ENCODE measurements at places on chromosomes 2 and 18. TPM values are rescaled to one million over a fixed set of nuclear protein-coding genes. Genes with fewer than 3 reads are reported as not detected.

GRCh38 chr2:60602388-60602787 lies 48.9 kb upstream of the BCL11A start:
- H3K36me3 ChIP-seq: no peaks in the 10 kb centered on the region
- H3K4me1 ChIP-seq: peaks cover 8% of the 10 kb centered on the region
- no peaks in the 10 kb centered on the region for H3K27me3 ChIP-seq

DNA sequence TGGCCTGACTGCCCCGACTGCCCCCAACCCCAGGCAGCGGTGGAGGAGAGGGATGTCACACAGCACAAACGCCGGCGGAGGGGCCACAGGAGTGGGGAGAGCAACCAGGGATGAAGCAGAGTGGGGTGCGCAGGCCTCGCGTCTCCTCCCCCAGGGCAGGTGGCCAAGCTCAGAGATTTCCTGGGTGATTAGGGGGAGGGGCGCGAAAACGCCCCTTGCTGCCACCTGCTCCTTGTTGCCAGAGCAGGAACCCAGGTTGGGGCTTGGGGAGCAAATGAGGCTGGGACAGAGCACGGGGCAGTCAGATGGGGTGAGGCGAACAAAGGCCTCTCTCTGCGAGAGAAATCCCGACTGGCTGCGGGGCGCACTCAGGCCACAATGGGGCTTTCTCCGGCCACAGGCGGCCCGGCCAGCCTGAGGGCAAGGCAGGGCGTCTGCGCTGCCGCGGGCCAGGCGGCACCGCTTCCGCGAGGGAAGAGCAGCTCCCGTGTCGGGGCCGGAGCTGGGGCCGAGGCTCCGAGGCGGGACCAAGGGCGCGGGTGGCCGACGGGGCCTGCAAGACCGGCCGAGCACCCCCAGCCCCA lies 11.5 kb downstream of the TEX44 start:
- H3K4me3 ChIP-seq: peak overlapping the region; percentile 51
- no peaks in the 10 kb centered on the region for H3K27me3 ChIP-seq
- peak overlapping the region; percentile 98 for H3K27ac ChIP-seq
- peak; percentile 86 for DNase-seq
- peaks cover 35% of the 10 kb centered on the region for H3K4me1 ChIP-seq
- H3K36me3 ChIP-seq: no peaks in the 10 kb centered on the region

DNA sequence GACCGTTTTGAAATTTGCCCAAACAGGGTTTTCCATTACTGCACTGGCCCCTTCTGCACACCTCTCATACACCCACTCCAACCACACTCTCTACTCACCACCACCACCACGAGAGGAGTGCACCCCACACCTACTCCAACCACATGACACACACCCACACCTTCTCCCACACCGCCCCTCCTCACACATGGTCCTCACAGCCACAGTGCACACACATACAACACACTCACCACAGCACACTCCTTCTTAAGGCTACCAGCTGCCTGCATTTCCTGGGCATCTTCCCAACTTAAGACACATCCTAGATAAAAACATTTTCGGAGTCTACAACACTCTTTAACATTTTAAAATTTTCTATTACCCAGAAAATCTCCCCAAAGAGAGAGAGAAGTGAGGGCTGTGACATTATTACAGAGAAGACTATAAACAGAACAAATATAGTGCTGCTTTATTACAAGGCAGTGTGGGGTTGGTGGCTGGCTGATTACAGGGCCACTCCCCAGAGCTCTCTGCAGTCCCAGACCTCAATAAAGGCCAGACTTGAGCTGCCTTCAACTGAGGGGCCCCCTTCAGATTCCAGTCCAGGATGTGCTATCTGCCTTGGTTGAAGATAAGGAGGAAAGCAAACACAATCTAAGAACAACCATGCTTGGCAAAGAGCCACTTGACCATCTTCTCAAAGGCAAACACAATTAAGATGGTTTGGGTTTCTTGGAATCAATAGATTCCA lies 36.1 kb downstream of the NHEJ1 start:
- no peaks in the 10 kb centered on the region for H3K27me3 ChIP-seq
- peaks cover 28% of the 10 kb centered on the region for H3K4me1 ChIP-seq
- DNase-seq: no peak
- no peak overlapping the region for H3K4me3 ChIP-seq

DNA sequence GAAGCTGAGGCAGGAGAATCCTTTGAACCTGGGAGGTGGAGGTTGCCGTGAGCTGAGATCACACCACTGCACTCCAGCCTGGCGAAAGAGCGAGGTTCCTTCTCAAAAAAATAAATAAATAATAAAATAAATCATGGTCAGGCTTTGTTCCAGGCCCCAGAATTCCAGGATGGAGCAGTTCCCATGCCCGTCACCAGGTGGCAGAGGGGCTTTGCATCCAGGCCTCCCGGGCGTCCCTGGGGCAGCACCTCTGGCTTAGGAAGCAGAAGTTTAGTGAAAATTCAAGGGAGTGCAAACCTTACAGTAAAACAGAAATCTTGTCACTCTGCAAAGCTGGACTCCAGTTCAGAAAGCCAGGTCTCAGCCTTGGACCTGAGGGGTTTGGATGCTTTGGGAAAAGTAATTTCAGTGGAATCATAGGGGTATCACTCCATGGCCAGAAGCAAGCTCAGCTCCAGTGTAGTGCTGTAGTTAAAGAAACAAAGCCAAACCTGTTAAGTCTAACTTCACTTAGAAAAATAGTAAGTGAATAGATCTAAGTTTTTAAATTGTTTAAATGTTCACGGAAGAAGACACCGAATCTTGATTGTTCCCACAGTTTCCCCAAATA lies 512.7 kb downstream of the CMPK2 start:
- H3K4me1 ChIP-seq: no peaks in the 10 kb centered on the region
- no peaks in the 10 kb centered on the region for H3K27me3 ChIP-seq
- H3K27ac ChIP-seq: no peak overlapping the region
- no peaks in the 10 kb centered on the region for H3K36me3 ChIP-seq

DNA sequence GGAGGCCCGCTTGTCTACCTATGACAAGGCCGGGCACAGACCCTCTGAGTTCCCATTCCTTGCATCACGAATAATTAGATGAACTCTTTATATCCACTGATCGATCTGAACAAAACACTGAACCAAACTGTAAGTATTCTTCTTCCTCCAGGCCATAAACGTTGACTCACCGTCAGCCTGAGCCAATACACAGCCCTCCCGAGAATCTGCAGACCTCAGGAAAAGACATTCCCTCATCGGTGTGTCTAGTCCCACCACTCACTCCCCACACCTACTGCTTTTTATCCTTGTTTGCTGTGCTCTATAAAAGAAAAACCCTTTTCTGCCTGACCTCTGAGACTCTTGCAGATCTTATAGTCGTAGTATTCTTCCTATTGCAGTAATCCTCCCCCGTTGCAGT lies 41.0 kb downstream of the TMEM87B start:
- H3K27ac ChIP-seq: no peak overlapping the region
- no peak overlapping the region for H3K4me3 ChIP-seq
- H3K4me1 ChIP-seq: peaks cover 4% of the 10 kb centered on the region
- DNase-seq: no peak
- H3K27me3 ChIP-seq: no peaks in the 10 kb centered on the region

DNA sequence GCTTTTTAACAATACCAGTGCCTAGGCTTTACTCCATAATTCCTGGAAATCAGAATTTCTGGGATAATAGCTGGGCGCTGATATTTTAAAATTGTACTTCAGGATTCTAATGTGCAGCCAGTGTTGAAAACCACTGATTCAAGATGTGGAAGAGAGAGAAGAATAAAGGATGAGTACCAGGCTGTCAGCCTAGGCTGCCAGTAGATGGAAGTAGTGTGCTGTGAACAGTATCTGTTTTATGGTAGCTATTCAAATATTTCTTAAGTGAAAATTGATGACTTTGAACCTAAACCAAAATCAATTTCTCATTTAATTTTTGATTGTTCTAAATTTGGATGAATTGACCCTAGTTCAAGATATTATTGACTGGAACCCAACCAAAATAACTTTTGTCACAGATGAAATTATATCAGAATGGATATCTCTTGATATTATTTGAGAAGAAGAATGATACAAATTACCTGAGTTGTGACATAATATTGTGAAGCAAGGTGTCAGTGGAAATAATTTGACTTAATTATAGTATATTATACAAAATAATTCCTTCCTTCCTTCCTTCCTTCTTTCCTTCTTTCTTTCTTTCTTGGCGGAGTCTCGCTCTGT lies 88.0 kb downstream of the COMMD1 start:
- no peaks in the 10 kb centered on the region for H3K36me3 ChIP-seq
- peaks cover 4% of the 10 kb centered on the region for H3K4me1 ChIP-seq
- H3K27ac ChIP-seq: no peak overlapping the region

DNA sequence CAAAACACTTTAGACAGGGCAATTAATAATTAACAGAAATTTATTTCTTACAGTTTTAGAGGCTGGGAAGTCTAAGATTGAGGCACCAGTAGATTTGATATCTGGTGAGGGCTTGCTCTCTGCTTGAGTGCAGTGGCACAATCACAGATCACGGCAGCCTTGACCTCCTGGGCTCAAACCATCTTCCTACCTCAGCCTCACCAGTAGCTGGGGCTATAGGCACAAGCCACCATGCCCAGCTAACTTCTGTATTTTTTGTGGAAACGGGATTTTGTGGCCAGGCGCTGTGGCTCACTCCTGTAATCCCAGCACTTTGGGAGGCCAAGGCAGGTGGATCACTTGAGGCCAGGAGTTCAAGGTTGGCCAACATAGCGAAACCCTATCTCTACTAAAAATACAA lies 29.0 kb upstream of the ACVR1 start:
- H3K4me3 ChIP-seq: no peak overlapping the region
- no peaks in the 10 kb centered on the region for H3K4me1 ChIP-seq
- H3K27me3 ChIP-seq: no peaks in the 10 kb centered on the region
- no peaks in the 10 kb centered on the region for H3K36me3 ChIP-seq
- no peak for DNase-seq
- H3K27ac ChIP-seq: no peak overlapping the region

- peak overlapping the region; percentile 79 for H3K27ac ChIP-seq
- H3K27me3 ChIP-seq: no peaks in the 10 kb centered on the region
- no peaks in the 10 kb centered on the region for H3K36me3 ChIP-seq
- no peak overlapping the region for H3K4me3 ChIP-seq
- peak; percentile 77 for DNase-seq
- H3K4me1 ChIP-seq: peaks cover 75% of the 10 kb centered on the region
Measured at GRCh38 chr2:127085317-127085681, 21.7 kb downstream of the BIN1 start.

DNA sequence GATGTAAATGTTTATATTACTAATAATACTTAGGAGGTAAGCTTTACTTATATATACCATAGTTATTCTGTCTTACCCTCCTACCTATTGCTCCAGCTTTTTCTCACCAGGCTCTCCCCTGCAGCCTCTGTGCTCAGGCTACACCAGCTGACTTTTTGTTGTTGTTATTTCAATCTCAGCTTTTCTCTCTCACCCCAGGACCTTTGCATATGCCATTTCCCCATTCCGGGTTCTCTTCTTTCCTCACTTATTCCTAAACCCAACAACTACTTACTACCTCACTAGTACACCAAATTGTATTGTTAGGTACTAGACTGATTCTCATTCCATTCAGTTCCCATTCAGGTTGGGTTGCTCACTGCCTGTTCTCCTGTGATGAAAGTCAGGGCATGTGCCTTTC lies 156.2 kb upstream of the BOD1L2 start:
- no peak overlapping the region for H3K4me3 ChIP-seq
- H3K27me3 ChIP-seq: no peaks in the 10 kb centered on the region
- no peaks in the 10 kb centered on the region for H3K36me3 ChIP-seq
- no peak overlapping the region for H3K27ac ChIP-seq
- H3K4me1 ChIP-seq: no peaks in the 10 kb centered on the region

DNA sequence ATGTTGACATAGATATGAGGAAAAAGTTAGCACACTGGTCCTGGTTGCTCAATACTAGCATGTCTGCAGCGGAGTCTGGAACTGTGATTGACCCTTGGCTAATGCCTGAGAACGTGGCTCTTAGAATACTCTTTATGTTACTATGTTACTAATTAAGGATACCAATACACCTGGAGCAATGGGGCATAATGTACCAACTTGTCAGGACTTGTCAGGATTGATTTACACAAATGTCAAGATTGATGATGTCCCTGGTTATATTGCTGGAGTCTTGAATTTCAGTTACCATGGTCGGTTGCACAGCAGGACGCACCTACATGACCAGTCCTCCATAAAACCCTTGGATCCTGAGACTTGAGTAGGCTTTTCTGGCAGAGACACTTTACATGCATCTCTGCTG lies 810.9 kb downstream of the CPS1 start:
- DNase-seq: no peak
- no peak overlapping the region for H3K4me3 ChIP-seq
- no peaks in the 10 kb centered on the region for H3K4me1 ChIP-seq

- no peaks in the 10 kb centered on the region for H3K27me3 ChIP-seq
- H3K4me3 ChIP-seq: no peak overlapping the region
- no peak overlapping the region for H3K27ac ChIP-seq
- no peak for DNase-seq
- no peaks in the 10 kb centered on the region for H3K4me1 ChIP-seq
Measured at GRCh38 chr18:58838165-58838860, 26.4 kb upstream of the ZNF532 start.

GRCh38 chr2:181992776-181993175 lies 7.1 kb downstream of the PPP1R1C start:
- no peak overlapping the region for H3K27ac ChIP-seq
- H3K36me3 ChIP-seq: no peaks in the 10 kb centered on the region
- H3K4me1 ChIP-seq: no peaks in the 10 kb centered on the region
- no peak overlapping the region for H3K4me3 ChIP-seq

- H3K36me3 ChIP-seq: no peaks in the 10 kb centered on the region
- H3K4me1 ChIP-seq: no peaks in the 10 kb centered on the region
- no peaks in the 10 kb centered on the region for H3K27me3 ChIP-seq
- H3K27ac ChIP-seq: no peak overlapping the region
Measured at GRCh38 chr2:29855924-29856639, 65.3 kb downstream of the ALK start.

GRCh38 chr2:136126021-136126420 lies 8.1 kb upstream of the CXCR4 start:
- no peak overlapping the region for H3K27ac ChIP-seq
- no peaks in the 10 kb centered on the region for H3K4me1 ChIP-seq
- DNase-seq: no peak
- no peak overlapping the region for H3K4me3 ChIP-seq
- H3K36me3 ChIP-seq: no peaks in the 10 kb centered on the region

- no peak overlapping the region for H3K4me3 ChIP-seq
- H3K27me3 ChIP-seq: no peaks in the 10 kb centered on the region
- no peaks in the 10 kb centered on the region for H3K36me3 ChIP-seq
- no peak overlapping the region for H3K27ac ChIP-seq
Measured at GRCh38 chr2:183348492-183348891, 224.2 kb downstream of the NUP35 start.

Gene GPR45
- not detected for total RNA-seq

Gene SH2D6
- total RNA-seq: not detected

Gene REG1B
- total RNA-seq: 1.5 TPM

Gene B3GNT7
- total RNA-seq: 64.5 TPM

Gene SMAD4
- 116 TPM for total RNA-seq

Gene ASPRV1
- total RNA-seq: 1.5 TPM

Gene MARS2
- 12.6 TPM for total RNA-seq

Gene UGT1A5
- not detected for total RNA-seq

Gene TOGARAM2
- total RNA-seq: 0.37 TPM

Gene KCNIP3
- total RNA-seq: 1.0 TPM

Gene UGT1A1
- 1.4 TPM for total RNA-seq

Gene MSGN1
- not detected for total RNA-seq

Gene CD28
- total RNA-seq: 1.3 TPM

Gene EMX1
- not detected for total RNA-seq

Measured in upper lobe of left lung (tissue), 6 donors.